ENCODE measurements at places on chromosomes 6 and 20. TPM values are rescaled to one million over a fixed set of nuclear protein-coding genes. Genes with fewer than 3 reads are reported as not detected.

CGAS gene
- total RNA-seq, result 46.2 TPM

- DNase-seq, result peak; percentile 94
Observed at GRCh38 chr6:32255199-32256153, 31.6 kb upstream of the NOTCH4 start.

DNA sequence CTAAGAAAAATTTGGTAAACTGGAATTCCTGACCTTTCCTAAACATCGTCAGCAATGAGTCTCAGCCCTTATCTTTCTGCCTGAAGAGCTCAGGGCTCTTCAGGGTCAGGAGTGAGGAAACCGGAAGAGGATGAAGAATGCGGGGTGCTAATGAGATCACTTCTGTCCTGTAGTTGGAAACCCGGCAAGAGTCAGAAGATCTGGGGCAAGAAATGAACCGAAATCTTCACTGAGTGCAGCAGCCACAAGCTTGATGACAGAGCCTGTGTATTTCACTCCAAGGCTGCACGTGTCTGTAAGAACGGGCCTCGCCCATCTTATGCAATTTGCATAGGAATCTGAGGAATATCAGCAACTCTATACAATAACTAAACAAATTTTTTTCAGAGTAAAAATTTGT, 60.4 kb upstream of the QKI start:
- peak; percentile 69 for DNase-seq

DNA sequence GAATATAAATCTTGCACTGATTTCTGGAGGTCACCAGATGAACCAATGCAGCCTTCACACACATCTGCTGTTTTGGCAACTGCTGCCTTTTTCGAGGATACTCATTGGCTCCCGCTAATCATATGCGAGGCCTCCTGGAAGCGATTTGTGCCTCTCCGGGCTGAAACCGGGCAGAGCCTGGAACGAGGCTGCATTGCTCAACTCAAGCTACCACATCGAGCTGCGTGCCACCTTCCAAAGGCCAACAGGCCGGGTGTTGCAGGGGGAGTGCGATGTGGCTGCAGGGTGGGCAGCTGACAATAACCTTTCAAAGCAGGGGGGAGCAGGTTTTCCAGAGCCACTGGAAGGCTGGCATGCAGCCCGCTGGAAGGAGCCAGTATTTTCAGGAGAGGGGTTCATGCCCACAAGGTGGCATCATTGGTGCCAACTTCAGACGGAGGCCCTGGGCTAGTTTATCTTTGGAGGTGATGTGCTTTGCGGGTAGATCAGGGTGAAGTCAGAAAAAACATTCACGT, 122.6 kb upstream of the IFNGR1 start:
- peak; percentile 52 for DNase-seq

- DNase-seq, result no peak
Observed at GRCh38 chr20:41833739-41834138, 215.6 kb upstream of the CHD6 start.
